ENCODE measurements at places on chromosomes 5 and 9.

- H3K27ac ChIP-seq = no peak overlapping the region
- H3K36me3 ChIP-seq = no peaks in the 10 kb centered on the region
- DNase-seq = no peak
- peaks cover 7% of the 10 kb centered on the region for H3K27me3 ChIP-seq
Measured at GRCh38 chr9:69147041-69147834, 26.8 kb upstream of the TJP2 start.

GRCh38 chr5:96455789-96456188 is 22.7 kb upstream of the PCSK1 start:
- no peak for DNase-seq
- H3K4me1 ChIP-seq = no peaks in the 10 kb centered on the region
- H3K4me3 ChIP-seq = no peak overlapping the region
- H3K36me3 ChIP-seq = no peaks in the 10 kb centered on the region
- H3K27ac ChIP-seq = no peak overlapping the region

DNA sequence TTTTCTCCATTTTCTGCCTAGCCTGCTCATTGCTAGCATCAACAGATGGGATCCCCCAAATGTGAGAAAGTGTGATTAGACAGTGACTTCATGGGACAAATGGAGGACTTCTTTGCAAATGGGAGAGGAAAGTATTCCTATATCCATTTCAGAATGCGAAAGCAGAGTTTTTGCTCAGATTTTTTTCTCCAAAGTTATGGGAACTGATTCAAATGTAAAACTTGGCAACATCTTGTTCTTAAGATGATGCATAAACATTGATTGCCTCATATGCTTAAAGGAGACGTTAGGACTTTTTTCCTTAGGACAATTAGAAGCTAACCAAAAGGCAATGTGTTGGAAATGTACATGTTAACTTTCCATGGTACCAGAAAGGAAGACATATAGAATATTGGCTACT is 704.3 kb upstream of the ZNF608 start:
- no peaks in the 10 kb centered on the region for H3K27me3 ChIP-seq
- no peak for DNase-seq
- H3K4me3 ChIP-seq = no peak overlapping the region
- no peaks in the 10 kb centered on the region for H3K36me3 ChIP-seq
- no peak overlapping the region for H3K27ac ChIP-seq

- H3K4me1 ChIP-seq = peaks cover 32% of the 10 kb centered on the region
- peak overlapping the region; percentile 12 for H3K27ac ChIP-seq
- no peak overlapping the region for H3K4me3 ChIP-seq
- peaks cover 8% of the 10 kb centered on the region for H3K27me3 ChIP-seq
- no peaks in the 10 kb centered on the region for H3K36me3 ChIP-seq
- DNase-seq = peak; percentile 92
Measured at GRCh38 chr9:114487607-114488300, 17.5 kb downstream of the WHRN start.

DNA sequence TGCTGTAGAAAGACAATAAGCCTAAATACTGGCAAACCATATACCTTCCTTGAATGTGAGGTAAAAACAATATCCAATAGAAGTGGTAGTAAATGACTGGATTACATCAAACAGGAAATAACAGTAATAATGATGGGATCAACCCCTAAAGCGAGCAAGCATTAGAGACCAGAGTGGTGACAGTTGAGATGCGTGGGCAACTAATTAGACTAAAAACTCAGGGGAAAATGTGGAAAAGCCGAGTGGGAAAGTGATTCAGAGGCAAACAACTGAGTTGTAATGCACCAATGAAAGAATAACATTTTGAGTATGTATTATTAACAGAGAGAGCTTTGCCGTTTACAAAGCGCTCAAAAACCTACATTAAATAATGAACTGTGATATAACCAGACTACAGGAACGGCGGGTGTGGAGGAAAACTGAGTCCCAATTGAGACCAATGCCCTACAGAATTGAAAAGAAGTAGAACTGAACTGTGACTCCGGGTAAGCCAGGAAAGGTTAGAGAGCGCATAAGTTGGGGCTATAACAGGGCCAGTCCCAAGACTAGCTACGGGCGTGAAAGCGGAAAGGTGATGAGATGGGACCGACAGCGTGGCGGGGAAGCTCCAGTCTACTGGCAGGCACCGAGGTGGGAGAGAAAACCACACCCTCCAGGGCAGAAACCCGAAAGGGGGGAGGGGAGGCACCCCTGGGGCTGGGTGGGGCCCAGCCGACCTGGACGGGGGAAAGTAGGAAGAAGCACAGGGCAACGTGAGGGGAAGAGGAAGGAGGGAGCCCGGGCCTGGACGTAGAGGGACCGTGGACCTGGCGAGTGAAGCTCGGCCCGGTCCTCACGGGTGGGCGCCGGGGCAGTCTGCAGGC is 592 bp downstream of the UBAP2 start:
- H3K4me1 ChIP-seq = peaks cover 39% of the 10 kb centered on the region
- H3K4me3 ChIP-seq = peak overlapping the region; percentile 96
- peaks cover 3% of the 10 kb centered on the region for H3K27me3 ChIP-seq

DNA sequence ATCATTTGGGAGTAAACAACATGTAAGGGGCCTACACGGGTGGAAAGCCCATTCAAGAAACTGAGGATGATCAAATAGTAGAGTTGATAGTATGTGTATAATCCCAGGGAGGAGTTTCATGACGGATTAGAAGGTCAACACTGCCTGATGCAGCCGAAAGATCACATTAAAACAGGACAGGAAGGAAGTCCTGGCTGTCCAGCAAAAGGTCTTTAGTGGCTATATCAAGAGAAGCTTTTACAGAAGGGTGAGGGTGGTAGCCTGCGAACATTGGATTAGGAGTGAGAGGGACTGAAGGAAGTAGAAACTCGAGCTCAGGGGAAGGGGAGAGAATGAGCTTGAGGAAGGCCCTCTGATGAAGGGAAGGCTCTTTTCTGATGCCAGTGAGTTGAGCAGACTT is 36.0 kb downstream of the DOCK8 start:
- H3K27ac ChIP-seq = no peak overlapping the region
- peak; percentile 47 for DNase-seq
- peaks cover 14% of the 10 kb centered on the region for H3K36me3 ChIP-seq
- H3K4me1 ChIP-seq = peaks cover 27% of the 10 kb centered on the region
- H3K4me3 ChIP-seq = no peak overlapping the region

- H3K27me3 ChIP-seq = no peaks in the 10 kb centered on the region
- no peak overlapping the region for H3K4me3 ChIP-seq
- DNase-seq = no peak
- peaks cover 71% of the 10 kb centered on the region for H3K36me3 ChIP-seq
Measured at GRCh38 chr5:157335534-157336422, 69.9 kb downstream of the CYFIP2 start.

DNA sequence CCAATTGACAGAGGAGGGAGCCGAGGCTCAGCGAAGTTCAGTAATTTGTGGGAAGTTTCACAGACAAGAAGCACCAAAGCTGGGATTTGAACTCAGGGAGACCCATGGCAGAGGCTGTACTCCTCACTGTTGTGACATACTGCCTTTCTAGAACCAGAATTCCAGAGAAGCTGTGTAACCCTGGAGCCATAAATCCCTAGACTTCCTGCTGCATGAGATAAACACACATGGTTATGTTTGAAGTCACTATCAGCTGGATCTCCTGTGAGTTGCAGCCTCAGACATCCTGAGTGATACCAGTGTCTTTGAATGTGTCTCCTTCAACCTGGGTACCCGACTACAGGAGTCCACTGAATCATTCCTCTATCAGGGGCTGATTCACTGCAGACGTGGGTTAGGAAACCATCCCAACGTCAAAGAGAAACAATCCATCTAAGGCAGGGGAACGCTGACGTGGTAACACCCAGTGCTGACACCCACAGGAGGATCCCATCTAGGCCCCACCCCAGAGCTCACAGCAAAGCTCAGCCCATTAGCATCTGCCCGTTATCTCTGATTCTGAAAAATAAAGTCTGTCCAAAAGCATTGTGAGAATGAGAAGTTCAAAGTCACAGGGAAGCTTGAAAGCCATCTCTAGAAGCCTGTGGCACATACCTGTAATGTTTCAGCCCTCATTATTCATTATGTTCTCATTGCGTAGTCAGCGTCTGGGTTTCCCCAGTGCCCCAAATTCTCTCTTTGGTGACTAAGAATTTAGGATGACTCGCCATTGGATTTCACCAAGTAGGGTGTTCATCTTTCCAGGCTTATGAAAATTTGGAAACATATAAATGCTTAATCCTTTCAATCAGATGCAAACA is 36.3 kb upstream of the BASP1 start:
- H3K27ac ChIP-seq = no peak overlapping the region
- no peak overlapping the region for H3K4me3 ChIP-seq
- H3K4me1 ChIP-seq = no peaks in the 10 kb centered on the region
- no peak for DNase-seq
- H3K36me3 ChIP-seq = no peaks in the 10 kb centered on the region
- H3K27me3 ChIP-seq = no peaks in the 10 kb centered on the region

DNA sequence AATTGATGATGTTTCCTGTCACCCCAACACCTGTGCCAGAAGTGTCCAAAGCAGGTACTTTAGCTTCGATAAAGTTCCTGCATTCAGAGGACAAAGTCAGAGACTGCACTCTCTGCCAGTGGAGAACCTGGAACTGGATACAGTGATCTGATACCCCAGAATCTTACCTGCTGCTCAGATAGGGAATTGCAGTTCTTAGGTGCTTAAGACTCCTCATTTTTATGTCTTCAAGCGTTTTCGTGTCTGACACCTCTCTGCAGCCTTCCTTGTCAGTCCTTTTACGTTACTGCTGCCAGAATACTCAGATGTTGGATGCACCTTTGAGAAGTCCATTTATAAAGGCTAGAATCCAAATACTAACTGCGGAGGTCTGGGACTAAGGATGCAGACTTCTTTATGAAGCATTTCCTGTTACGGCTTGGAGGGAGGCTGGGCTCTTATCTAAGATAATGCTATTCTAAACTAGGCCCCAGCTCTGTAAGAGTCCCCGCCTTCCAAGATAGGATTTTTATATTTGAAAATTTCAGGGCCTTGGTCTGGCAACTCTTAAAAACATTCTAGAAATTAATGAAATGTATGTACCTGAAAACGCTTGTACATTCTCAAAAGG is 1.9 kb downstream of the ISOC1 start:
- peaks cover 25% of the 10 kb centered on the region for H3K4me1 ChIP-seq
- no peak for DNase-seq
- peaks cover 14% of the 10 kb centered on the region for H3K27me3 ChIP-seq
- H3K27ac ChIP-seq = no peak overlapping the region
- no peak overlapping the region for H3K4me3 ChIP-seq
- H3K36me3 ChIP-seq = no peaks in the 10 kb centered on the region

DNA sequence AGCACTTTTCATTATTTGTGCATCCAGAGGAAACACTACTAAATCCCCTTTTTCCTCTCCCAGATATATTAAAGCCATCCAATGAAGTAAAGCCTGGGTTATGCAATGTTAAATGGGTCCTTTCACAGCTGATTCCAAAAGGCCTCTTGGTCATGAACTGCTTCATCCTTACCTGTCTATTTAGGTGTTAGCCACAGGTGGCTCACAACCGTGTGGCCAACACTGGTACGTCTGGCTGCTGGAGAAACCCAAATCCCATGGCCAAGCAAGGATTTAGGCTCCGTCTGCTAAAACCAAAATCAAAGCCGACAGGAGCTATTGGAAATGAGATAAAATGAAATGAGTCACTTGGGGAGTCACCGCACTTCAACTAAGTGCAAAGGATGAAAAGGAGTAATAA is 193.9 kb downstream of the ADCY2 start:
- H3K4me3 ChIP-seq = no peak overlapping the region
- no peaks in the 10 kb centered on the region for H3K36me3 ChIP-seq
- no peak for DNase-seq
- H3K4me1 ChIP-seq = no peaks in the 10 kb centered on the region
- no peak overlapping the region for H3K27ac ChIP-seq
- no peaks in the 10 kb centered on the region for H3K27me3 ChIP-seq

DNA sequence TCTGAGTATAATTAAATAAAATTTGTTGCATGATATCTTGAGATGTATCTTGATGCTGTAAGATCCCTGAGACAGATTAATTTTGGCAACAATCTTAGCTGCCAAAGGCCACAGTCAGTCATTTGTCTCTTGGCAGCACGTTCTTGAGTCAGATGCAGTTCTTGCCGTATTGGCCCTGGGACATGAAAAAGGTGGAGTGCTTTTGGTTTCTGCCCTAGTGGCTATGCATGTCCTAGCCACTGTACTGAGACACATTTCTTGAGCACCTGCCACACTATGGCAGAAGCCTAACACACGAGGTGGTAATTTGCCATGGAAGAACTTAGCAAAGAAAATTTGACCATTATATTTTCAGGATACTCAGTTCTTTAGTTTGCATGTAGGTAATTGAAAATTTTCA is 45.0 kb upstream of the PHF2 start:
- H3K4me1 ChIP-seq = peaks cover 13% of the 10 kb centered on the region
- H3K27ac ChIP-seq = no peak overlapping the region
- DNase-seq = no peak
- H3K27me3 ChIP-seq = no peaks in the 10 kb centered on the region
- H3K4me3 ChIP-seq = no peak overlapping the region
- H3K36me3 ChIP-seq = peaks cover 68% of the 10 kb centered on the region

DNA sequence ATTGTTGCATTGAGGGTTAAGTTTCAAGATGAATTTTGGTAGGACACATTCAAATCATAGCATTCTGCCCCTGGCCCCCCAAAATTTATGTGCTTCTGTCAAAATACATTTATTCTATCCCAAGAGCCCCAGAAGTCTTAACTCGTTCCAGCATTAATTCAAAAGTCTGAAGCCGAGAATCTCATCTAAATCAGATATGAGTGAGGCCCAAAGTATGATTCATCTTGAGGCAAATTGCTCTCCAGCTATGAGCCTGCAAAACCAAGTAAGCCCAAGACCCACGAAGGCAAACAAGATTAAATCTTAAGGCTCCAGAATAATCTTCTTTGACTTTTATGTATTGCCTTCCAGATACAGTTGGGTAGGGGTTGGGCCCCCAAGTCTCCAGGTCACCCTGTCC is 19.2 kb downstream of the TNPO1 start:
- H3K27ac ChIP-seq = no peak overlapping the region
- no peak overlapping the region for H3K4me3 ChIP-seq
- no peak for DNase-seq
- peaks cover 30% of the 10 kb centered on the region for H3K27me3 ChIP-seq
- no peaks in the 10 kb centered on the region for H3K4me1 ChIP-seq

DNA sequence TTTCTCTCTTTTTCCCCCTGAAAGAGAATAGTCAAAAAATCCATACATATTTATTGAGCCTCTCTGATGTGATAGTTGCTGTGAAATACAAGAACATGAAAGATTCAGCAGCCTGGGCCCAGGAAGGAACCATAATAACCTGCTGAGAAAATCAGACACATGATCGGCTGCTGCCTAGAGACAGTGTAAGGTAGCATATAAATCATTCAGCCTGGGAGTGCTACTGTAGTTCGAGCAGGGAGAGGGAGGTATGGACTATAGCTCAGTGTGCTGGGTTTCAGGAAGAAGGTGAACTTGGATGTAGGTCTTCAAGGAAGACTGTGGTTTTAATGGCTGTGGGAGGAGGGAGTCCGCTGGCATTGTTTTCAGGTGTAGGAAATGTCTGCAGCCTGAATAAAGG is 469.1 kb downstream of the RAB3C start:
- H3K4me3 ChIP-seq = no peak overlapping the region
- DNase-seq = no peak
- no peak overlapping the region for H3K27ac ChIP-seq
- peaks cover 19% of the 10 kb centered on the region for H3K27me3 ChIP-seq
